Putamen (tissue), 1 donor: ENCODE measurements at places on chromosomes 12 and 14.

DNA sequence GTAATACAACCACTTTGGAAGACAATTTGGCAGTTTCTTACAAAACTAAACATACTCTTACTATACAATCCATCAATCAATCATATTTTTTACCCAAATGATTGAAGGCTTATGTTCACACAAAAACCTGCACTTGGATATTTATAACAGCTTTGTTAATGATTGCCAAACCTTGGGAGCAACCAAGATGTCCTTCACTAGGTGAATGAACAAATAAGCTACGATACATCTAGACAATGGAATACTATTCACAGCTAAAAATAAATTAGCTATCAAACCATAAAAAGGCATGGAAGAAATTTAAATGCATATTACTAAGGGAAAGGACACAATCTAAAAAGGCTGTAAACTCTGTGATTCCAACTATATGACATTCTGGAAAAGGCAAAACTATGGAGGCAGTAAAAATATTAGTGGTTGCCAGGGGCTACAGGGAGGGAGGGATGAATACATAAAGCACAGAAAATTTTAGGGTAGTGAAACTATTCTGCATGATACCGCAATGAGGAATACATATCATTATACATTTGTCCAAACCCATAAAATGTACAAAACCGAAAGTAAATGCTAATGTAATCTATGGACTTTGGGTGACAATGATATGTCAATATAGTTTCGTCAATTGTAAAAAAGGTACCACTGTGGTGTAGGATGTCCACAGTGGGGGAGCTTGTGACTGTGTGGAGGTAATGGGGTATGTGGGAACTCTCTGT, 70.5 kb downstream of the GPR65 start:
- DNase-seq, result no peak

DNA sequence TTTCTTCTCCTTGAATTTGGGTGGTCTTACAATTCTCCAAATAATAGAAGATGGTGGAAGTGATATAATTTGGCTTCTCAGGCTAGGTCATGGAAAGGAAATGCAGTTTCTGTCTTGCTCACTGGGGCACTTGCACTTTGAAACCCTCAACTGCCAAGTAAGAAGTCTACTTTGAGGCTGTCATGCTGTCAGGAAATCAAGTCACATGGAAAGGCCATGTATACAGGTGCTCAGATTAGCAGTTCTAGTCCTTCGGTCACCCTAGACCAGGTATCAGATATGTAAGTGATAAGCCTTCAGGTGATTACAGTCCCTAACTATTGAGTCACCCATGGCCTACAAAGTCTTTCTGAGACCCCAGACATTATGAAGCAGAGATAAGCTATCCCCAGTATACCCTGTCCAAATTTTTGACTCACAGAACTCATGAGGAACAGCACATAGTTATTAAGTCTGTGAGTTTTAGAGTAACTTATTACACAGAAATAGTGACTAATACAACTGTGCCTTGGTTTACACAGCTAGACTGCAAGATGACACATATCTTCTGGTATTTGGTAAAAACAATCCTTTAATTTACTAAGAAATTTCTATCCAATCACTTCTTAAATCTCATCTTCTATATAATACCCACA, 26.3 kb upstream of the BBS10 start:
- no peak for DNase-seq

DNA sequence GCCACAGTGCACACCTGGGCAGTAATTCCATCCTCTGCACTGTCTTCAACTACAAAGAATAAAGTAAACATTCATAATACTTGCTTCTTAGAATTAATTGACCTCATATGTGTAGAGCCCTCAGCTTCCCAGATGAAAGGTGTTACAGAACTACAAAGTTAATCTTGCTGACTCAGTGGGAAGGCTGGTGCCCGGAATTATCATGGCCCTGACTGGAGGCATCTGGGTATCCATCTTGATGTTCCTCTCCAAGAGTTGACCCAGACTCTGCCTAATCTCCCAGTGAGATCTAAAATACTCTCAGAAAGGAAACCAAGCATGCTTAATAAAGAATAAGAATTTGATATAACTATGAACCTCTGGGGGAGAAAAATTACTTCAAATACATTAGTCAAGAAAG, 147.0 kb upstream of the ARID2 start:
- no peak for DNase-seq

- DNase-seq, result no peak
These were observed 7.5 kb upstream of the MSI1 start for GRCh38 chr12:120376416-120376815.

DNA sequence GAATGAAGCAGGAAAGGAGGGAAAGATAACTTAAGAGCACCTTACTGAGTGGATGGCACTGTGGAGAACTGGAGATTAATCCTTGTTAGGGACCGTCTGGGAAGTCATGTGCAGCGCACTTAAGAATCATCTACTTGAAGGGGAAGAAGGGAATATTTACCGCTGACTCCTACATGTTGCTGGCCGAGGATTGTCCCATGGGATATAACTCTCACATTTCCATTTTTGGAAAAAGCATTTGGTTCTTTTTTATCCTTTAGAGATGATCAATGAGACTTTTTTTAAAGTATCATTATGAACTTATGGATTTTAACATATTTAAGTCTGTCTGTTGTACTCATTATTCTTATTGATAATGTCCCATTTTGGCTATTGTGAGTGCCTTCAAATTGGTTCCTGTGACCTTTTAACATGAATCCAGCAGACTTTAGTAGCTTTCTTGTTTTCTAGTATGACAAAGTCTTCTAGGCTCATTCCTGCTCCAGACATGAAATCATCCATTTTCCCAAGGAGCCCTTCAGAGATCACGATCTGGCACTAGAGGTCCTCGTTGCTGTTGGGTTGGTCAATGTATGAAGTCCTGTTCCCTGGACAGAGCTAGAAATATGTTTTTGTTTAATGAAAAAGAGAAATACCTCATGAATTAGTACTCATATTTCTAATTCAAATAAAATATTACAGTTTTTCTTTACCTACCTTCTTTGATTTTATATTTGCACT, 20.2 kb upstream of the FAM234B start:
- no peak for DNase-seq

DNA sequence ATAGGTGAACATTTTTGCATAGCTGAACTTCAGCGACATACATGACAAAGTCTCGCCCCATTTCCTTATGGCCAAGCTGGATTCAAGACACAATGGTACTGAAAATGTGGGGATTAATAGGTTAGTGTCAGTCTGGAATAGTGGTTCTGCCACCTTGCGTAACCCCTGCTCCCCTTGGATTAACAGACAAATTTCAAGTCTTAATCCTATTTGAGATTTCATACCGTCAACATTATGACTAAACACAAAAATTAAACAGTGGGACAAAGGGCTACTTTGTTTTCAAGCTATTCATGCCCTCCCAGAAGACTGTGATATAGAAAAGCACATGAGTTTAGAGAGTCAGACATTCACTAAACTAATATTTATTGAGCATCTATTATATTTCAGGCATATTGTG, 138.9 kb upstream of the HIF1A start:
- no peak for DNase-seq

DNA sequence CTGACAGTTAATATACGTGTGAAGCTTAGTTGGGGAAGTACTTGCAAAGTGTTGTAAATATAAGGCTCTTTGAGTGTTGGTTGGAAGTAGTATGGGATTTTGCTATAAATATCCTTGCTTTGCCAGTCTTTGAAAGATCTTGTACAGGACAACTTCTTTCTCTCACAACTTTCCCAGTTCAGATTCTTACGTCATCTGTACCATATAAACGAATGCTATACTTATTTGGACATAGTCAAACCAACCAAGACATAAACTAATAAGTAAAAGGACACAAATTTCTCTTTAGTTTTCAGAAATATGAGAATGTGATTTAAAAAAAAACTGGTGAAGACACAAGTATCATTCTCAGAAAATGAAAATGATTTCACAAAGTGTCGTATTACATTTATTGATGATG, 153.1 kb upstream of the NPAS3 start:
- no peak for DNase-seq

GRCh38 chr12:7151532-7151931, 21.4 kb downstream of the CLSTN3 start:
- DNase-seq, result no peak

DNA sequence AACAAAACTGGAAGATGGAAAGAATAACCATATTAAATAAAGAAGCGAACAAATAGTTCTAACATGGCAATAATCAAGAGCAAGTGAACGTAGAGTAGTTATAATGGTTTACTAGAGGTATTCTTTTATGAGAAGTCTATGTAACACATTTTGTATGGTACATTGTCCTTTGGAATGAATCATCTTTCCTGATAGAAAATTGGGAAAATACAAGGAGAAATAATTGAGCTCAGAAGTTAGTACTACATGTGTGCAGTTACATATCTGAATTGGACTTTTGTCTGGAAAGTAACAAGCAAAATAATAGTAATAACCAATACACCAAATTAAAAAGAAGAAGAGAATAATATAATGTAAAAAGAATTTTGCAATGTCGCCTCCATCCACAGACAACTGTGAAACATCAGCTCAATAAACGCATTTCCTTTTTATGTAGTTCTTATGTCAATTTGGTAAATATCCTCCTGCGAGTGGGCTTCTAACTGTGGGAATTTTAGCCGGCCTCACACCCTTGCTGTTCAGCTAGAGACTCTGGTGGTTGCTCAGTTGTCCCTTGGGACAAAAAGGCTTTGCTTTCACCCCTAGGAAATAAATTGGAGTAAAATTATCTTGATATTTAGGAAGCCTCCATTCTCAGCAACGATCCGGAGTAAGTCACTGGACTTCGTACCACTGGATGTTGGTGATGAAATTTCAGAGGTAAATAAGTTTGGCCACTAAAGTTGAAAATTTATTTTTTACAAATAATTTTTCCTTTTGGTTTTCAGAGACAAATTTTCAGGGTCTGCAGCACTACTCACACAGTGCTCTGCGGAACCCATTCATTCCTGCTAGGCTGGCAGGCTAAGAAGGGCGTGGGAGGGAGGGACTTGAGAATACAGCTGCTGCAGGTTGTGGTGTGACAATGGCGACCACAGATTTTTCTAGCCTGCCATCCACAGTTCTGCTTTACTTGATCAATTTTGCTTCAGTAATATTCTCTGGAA, 1.1 kb upstream of the TUBA1A start:
- peak; percentile 71 for DNase-seq

GRCh38 chr12:56838621-56839488, 75.7 kb downstream of the HSD17B6 start:
- DNase-seq, result no peak

- DNase-seq, result no peak
These were observed 157.1 kb downstream of the SLC41A2 start for GRCh38 chr12:104801005-104801404.

GRCh38 chr12:48187916-48188695, 4.7 kb downstream of the CCDC184 start:
- DNase-seq, result no peak

- DNase-seq, result peak; percentile 17
These were observed 4.8 kb upstream of the LMNTD1 start for GRCh38 chr12:25557830-25558436.

DNA sequence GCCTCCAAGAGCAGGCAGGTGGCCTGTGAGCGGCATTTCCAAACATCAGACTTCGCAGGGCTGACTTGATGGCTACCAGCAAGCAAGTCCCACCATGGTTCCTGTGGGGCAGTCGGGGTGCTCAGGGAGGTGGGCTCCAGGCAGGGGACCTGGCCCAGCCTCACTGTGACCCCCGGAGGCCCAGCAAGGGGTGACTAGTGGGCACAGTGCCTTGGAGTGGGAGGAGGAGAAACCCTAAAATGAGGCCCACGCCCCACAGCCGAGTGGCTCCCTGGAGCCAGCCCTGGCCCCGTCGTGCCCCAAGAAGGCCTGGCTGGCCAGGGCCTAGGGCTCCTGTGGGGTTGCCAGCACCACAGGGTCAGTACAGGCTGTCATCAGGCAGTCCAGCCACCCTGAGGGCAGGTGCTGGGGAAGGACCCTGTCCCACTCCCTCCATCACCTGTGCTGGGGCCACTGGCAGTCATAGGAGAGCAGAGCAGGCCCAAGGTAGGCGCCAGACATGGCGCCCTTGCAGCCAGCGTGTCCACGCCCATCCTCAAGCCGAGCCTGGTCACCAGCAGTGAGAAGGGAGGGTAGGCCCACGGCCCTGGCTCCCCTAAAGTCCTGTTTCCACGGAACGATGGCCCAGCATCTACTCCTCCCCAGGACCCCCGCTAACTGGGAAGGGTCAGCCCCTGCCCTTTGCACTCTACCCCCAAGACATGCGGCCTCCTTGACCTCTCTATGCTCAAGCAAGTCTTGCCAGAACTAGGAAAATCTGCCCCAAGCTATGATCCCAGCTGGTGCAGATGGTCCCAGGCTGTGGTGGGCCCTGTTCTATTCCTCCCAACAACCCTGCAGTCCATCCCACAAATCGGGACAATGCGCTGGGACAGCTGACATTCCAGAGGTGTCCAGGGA, 144.2 kb upstream of the C14orf180 start:
- no peak for DNase-seq

DNA sequence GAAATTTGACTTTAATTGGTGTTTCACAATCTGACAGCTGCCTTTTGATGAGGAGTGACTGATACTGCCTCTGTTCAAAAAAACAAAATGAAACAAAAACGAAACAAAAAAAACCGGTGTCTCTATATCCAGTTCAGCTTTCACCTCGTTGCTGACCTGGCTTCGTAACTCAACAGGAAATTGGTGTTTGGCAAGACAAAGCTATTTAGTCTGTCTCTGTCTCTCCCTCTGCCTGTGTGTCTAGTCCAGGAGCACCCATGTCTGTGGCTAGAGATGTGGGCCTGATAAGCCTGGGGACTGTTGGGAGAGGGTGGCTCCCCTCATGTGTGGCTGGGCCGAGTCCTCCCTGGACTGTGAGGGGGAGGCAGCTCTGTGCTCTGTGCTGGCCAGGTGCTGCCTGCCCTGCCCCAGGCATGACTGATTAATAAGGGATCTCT, 11.3 kb downstream of the CACNA1C start:
- DNase-seq, result no peak

DNA sequence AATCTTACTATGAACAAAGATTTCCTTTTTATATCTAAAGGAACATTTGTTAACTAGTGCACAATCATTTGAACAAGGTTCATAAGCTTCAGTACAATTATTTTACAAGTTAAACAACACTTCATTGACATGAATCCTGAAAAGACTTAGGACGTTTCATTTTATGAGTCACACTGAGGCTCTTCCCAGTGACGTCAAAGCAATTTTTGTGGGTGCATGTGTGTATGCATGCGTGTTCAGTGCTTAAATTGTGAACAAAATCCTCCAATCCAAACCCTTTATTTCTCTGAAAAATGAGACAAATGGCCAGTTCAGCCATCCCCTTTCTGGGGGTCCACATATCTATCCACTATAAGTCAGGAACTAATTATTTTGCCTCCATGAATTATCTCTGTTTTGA, 2.9 kb downstream of the LMNTD1 start:
- DNase-seq, result no peak

DNA sequence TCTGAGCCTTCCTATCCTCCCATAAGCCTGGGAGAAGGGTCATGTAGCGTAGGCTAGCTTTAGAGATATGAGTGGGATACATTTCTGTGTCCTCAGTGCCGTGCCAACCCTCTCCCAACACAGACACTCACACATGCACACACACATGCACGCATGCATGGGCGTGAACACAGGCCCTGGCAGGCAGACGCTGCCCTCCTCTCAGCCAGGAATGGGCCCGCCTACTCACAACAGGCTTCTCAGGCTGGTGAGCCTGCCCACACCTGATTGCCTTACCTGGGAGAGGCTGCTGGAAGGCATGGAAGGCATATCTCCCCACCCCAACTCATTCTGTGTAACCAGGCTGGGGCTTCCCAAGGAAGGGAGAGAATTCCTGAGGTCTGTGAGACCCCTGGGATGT, 12.8 kb upstream of the ACVR1B start:
- DNase-seq, result no peak

GRCh38 chr12:31034372-31034771, 39.3 kb upstream of the DDX11 start:
- no peak for DNase-seq
